ENCODE measurements at places on chromosomes 3 and 15.

GRCh38 chr3:11835028-11835639, 11.6 kb downstream of the TAMM41 start:
- no peak for DNase-seq

DNA sequence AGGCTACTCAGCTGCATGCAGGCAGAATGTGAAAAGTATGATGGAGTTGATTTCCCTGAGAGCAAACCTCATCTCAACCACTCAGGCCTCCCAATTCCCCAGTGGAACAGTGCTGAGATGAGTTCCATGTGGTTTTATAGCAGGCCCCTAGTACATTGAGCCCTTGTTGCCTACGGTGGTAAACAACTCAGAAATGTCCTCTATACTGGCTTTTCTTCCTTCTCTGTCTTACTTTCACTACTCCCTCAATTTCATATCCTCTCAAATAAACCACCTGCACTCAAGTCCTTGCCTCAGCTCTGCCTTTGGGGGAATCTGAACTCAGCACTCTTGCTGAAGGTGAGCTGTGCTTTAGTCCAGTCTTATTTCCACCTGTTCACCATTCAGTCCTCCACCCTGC, 399.9 kb downstream of the PDCD6IP start:
- DNase-seq = no peak

DNA sequence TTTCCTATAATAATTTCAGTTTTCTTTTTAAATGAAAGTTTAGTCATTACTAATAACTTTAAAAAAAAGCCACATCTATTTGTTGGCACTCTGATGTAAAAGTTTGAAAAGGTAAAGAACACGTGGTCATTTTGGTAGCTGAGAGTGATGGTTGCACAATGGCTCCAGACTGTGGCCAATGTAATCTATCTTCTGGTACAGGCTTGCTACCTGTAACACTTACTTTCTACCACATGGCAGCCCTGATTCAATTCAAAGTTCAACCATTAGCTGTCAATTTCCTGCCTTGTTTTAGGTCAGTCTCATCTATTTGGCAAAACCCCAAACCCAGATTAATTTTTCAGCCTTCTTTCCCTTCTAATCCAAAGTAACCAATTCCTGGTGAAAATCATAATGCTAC, 126.1 kb downstream of the TUSC7 start:
- DNase-seq = no peak

GRCh38 chr15:83776986-83777385, 123.1 kb downstream of the ADAMTSL3 start:
- DNase-seq = no peak

- no peak for DNase-seq
Observed at GRCh38 chr15:60162968-60163355, 158.9 kb downstream of the FOXB1 start.

- no peak for DNase-seq
Observed at GRCh38 chr3:177705976-177706823, 508.9 kb upstream of the TBL1XR1 start.

- DNase-seq = no peak
Observed at GRCh38 chr3:53804697-53805462, 41.3 kb downstream of the CHDH start.

Measured in neural crest cell (in vitro differentiated cells).